Activated naive CD4-positive, alpha-beta T cell (primary cell): ENCODE measurements at places on chromosomes 7 and 10.

- DNase-seq, result no peak
Measured at GRCh38 chr10:12980102-12980661, 21.3 kb downstream of the CCDC3 start.

DNA sequence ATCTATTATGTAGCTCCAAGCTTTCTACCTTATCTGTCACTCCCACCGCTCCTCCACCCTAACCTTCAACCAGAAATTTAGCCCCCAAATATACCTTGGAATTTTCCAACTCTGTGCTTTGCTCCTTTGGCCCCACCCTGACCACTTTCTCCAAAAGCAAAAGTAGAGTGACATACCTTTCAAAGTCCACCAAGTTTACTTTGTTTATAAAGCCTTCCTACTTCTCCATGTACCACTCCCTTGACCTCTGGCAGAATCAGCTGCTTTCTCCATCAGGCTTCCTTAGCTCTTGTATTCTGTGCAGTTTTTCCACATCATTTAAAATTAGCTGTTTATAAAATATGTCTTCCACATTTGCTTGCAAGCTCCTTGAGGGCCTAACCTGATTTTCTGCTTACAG lies 40.9 kb upstream of the RSBN1L start:
- no peak for DNase-seq

DNA sequence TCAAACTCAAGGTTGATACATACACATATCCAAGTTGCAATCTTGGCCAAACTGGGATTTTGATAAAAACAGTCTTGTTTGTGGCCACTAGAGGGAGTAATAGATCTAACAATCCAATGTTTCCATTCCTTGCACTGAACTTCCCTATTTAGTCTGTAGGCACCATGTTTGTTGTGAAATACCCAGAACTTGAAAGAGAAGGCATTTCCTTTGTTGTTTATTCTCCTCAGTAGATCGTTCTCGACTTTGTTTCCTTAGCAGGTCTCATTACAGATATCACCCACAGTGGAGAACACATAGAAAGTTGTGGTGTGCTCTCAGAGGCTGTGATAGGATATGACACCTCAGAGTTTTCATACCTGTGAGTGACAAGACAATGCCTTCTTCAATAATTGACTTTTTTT lies 70.3 kb upstream of the MXI1 start:
- DNase-seq, result no peak

DNA sequence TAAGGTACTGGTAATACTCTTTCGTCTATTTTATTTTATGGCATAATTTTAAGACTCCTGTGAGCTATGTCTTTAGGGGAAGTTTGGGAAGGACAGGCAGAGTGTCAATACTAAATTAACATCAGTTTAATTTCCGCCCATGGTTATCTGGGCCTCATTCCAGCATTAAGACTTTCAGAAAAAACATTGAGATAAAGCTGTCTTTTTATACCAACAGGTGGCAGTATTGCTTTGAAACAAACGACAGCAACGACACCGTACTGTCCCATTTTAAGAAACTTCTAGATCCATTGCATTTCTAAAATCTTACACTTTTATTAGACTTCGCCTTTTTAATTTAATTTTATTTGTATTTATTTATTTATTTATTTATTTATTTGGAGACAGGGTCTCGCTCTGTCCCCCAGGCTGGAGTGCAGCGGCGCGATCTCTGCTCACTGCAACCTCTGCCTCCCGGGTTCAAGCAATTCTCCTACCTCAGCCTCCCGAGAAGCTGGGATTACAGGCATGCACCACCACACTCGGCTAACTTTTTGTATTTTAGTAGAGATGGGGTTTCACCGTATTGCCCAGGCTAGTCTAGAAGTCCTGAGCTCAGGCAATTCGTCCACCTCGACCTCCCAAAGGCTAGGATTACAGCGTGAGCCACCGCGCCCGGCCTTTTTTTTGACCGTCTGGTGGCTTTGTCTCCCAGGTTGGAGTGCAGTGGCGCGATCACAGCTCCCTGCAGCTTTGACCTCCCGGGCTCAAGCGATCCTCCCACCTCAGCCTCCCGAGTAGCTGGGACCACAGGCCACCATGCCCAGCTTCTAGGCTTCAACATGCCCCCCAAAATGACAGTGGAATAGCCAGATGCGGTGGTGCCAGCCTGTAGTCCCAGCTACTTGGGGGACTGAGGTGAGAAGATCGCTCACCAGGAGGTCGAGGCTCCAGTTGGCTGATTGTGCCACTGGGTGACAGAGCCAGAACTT lies 78.7 kb upstream of the C1GALT1 start:
- DNase-seq, result no peak

DNA sequence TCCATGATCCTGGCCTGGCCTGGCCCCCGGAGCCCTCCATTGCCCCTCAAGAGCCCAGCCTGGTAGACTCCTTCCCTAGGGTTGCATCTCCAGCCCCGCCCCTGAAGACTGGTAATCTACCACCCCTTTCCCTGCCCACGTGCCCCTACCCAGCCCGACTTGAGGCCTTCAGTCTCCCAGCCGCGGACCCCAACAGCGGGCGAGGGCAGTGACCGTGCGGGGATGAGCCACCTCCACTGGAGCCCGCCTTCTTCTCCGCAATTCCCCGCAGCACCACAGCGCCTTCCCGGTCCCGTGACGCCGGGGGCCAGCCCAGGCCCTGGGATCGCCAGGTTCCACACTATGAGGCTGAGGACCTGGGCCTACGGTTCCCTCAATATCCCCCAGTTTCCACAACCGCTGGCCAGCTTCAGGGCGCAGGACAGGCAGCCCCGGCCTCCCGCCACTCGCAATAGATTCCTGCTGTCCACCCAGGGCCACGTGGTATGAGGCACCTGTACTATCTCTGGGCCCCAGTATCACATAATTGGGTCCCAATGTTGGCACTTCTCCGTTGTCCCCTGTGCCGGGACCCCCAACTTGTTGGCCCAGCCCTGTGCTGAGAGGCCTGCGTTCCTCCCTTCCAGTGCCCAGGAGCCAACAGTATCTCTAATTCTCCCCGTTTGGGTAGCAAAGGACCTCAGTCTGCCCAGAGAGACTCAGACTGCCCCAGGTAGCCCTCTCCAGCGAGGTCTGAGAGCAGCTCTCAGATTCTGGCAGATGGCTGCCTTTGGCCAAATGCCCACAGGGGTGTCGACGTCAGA lies 1.1 kb upstream of the GPRIN2 start:
- DNase-seq, result no peak
